ENCODE measurements at places on chromosomes 2 and 18. TPM values are rescaled to one million over a fixed set of nuclear protein-coding genes. Genes with fewer than 3 reads are reported as not detected.

SAG gene
- not detected for total RNA-seq

ODC1 gene
- total RNA-seq: 191 TPM

NEDD4L gene
- total RNA-seq: 21.1 TPM

CROCC2 gene
- not detected for total RNA-seq

DNA sequence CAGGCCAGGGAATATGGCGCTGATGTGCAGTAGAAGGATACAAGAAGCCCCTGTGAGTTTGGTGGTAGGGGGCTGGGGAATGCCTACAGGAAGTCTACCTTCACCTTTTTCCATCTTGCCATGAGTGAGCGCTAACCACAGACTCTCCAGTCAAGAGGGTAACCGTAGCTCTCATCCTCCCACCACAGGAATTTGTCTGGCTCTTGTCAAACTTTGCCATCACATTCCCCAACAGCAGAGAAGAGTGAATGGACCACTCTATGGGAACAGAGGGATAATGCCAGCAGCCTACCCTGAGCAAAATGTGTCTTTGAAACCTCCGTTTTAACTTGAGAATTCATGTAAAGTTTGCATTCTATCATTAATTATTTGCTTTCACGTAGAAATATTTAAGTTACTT is 168.3 kb downstream of the NRP2 start:
- no peak for DNase-seq

DNA sequence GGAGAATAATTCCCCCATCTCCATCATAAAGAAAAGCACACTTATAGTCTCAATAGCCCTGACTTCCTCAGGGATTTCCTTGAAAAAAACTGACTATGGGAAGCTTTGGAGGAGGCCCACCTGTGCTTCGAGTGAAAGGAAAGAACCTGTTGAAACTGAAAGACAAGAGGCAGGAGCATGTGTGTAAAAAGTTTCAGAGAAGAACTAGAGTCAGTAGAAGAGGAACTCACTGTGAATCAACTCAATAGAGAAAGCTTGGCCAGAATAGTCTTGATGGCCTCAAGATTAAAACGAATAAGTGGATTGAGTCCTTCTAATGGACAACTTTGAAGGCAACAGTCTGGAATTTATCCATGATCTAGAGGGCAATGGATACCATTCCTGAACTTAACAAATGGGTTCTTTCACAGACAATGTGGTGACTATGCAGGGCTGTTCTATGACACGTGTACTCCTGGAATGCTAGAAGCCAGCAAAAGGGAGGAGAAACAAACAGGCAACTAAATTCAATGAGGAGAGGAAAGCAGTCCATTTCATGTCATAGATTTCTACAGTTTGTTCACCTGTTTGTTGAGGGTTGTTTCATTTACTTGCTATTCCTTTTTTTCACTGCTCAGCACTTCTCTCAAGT is 442.3 kb downstream of the GRB14 start:
- DNase-seq: no peak

DNA sequence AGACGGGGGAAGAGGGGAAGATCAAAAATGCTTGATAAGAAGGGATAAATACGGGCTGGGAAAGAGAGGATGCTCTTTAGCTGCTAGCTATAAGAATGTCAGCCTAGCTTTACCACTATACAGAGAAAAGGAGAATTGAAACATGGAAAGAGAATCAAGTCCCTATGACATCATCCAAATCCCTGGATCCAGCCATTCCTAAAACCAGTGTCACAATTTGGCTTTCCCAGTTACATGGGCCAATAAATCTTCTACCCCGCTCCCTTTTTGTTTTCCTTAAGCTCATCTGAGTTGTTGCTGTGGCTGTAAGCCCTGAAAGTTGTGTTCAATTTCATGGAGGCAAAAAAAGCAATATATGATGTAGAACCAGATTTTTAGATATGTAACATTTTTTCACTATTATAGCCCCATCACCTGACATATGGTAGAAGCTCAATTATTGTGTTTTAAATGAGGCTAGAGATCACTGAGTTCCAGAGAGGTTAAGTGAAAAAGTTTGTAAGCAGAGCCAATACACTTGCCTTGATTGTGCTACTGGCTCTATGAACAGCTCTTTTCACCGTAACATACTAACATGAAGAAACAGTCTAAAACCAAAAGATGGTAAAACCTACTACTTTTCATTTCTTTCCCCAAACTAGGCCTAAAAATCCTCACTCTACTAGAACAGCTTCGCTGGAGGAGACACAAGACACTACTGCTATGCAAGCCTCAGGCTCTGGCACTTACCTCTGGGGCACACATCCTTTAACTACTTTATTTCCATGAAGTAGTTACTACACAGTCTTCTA is 4.3 kb downstream of the HNRNPLL start:
- DNase-seq: no peak

DNA sequence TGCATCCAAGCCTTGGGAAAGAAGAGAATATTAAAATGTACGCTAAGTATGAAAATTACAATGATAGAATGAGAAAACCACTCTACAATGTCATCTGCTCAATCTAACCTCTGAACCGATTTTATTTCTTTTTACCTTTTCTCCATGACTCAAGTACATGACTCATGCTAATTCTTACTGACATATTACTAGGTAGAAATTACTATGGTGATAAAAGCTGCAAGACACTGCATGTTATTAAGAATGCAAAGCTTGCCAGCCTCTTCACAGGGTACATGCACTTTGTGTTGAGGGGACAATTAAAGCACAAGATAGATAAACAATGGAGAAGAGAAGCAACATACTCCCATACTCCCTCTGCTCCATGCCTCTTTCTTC is 20.7 kb downstream of the SFT2D3 start:
- DNase-seq: no peak

DNA sequence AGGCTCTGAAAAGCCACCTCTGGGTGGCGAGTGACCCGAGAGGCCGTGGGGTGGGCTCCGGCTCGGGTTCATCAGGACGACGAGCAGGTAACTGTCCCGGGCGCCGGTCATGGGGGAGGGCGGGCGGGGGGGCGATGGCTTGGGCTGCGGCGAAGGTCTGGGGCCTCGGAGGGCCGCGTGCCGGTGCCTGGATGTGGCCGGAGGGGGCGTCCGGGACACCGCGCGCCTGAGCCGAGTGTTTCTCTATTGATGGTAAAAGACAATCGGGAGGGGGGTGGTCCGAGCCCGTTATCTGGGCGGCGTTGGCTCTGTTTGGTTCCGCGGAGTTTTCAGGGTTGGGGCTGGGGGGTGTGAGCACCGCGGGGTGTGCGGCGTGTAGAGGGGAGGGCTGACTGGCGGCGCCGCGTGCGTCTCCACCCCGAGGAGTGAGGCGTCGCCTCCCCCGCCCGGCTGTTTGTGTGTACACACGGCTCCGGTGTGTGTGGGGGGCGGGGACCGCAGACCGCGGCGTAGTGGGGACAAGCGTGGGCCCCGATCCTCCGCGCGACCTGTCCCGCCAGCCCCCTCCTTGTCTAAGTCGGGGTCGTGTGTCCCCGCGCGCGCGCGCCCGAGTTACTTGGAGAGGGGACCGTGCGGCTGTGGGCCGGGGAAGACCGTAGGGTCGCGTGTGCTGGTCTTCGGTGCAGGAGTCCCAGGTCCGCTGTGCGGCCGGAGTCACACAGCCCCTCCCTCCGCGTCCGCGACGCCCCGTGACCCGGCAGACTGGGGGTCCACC is 1.6 kb downstream of the CTIF start:
- DNase-seq: no peak

- DNase-seq: no peak
Measured at GRCh38 chr2:232296776-232297525, 81.6 kb upstream of the ALPP start.

UGT1A4 gene
- not detected for total RNA-seq

DNA sequence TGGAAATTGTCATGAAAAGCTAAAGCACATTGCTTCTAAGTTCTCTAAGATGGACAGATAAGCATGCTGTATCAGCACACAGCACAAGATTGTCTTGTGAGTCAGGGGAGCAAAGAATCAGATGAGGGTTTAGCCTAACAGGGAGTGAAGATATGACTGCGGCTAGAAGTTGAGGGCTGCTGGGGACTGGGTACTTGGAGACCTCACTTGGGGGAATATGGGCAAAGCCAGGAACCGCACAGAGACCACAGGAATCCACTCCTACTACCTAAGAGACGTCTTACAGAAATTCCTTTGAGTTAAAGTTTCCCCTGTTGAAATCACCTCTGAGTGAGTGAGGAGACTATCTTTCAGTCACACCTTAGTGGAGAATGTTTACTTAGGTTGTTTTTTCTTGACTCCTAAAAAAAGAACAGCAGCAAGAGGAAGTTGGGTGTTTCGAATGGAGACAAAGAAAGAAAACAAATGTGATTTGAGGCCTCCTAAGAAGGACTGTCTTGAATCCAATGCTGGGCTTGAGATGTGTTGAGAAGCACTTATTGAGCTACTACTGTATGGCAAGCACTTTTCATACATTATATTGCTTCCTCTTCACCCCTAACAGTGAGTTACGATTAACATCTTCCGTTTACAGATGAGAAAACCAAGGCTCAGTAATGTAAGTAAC is 100.7 kb downstream of the ANKRD44 start:
- no peak for DNase-seq

DNA sequence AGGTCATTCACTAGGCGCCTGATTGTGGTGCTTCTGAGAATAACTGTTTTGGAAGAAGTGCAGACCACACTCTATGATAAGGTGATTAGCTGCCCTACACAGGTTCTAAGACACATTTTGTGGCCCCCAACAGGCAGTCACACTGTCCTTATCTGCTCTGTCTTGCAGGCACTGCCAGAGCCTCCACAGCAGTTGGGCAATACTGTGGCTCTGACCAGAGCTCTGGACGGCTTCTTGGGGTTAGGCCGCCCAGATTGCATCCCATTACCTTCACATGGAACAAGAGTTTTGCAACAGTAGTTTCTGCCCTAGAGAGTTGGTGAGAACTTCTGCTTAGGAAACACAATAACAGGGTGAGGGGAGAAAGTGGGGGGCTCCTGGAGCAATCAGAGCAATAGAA is 22.7 kb downstream of the RUFY4 start:
- DNase-seq: no peak

CD8B2 gene
- total RNA-seq: not detected

RNU2-63P gene
- 66.2 TPM for total RNA-seq

UGT1A9 gene
- total RNA-seq: not detected

BOLL gene
- not detected for total RNA-seq

DNA sequence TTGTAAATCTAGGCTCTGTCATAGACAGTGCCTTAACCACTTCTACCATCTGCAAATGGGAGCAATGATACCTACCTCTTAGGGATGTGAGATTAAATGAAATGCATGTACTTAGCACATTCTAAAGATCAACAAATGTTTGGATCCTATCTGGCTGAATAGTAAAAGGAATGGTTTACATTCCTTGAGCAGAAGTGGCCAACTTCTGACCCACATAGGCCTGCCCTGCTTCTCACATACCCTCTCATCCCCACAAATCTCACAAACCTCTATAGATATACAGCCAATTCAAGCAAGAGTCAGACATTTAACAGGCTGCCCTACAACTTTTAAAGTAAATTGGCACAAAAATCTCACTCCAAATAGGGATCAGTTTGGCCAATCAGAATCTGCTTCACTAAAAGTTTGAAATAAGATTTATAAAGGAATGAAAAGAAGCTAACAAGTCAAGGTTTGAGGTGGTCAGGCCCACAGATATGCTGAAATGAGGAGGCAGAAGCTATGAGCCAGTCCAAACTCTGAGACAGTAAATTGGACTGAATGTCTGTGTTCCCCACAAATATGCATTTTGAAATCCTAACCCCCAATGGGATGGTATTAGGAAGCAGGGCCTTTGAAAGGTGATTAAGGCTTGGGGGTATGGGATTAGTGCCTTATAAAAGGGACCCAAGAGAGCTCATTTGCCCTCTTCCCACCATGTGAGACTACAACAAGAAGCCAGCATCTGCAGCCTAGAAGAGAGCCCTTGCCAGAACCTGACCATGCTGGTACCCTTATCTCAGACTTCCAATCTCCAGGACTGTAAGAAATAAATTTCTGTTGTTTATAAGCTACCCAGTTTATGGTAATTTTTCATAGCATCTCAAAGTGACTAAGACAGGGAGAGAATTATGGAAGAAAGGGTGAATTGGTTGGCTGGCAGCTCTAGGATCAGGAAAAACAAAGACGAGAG is 227.8 kb upstream of the RBMS1 start:
- DNase-seq: no peak

DNA sequence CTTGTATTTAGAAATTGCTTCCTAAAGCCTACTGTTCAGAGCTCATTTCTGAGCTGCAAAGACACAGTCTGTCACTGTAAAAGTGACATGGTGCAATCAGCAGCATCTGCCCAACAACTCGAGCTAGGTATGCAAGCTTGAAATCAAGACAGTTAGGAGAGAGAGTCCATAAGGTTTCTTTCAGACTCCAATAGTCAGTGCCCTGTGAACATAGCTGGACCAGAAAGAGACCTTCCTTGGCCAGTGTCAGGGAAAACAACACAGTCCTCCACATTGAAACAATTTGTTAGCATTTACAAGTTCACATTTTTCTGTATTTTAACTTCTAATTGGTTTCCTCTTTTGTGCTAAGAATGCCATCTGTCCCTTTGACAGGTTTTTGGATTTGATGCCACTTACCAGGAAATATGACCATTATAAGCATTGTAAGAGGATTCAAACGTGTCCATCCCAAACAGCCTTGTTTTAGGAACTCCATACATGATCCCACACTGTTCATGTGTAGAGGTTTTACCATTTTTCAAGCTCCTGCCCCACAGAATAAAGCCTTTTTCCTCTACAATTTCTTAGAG is 8.9 kb upstream of the MYCN start:
- no peak for DNase-seq

CYP27A1 gene
- total RNA-seq: 10.9 TPM

- DNase-seq: no peak
Measured at GRCh38 chr18:10398571-10398970, 55.9 kb upstream of the APCDD1 start.

UGT1A5 gene
- not detected for total RNA-seq

GRCh38 chr2:241926541-241927311 is 57.2 kb downstream of the RTP5 start:
- DNase-seq: no peak

MTA3 gene
- total RNA-seq: 24.0 TPM

NPHP1 gene
- total RNA-seq: 2.7 TPM

RBBP8 gene
- total RNA-seq: 15.2 TPM

GRCh38 chr18:74571895-74572680 is 25.6 kb upstream of the ZNF407 start:
- no peak for DNase-seq

DNA sequence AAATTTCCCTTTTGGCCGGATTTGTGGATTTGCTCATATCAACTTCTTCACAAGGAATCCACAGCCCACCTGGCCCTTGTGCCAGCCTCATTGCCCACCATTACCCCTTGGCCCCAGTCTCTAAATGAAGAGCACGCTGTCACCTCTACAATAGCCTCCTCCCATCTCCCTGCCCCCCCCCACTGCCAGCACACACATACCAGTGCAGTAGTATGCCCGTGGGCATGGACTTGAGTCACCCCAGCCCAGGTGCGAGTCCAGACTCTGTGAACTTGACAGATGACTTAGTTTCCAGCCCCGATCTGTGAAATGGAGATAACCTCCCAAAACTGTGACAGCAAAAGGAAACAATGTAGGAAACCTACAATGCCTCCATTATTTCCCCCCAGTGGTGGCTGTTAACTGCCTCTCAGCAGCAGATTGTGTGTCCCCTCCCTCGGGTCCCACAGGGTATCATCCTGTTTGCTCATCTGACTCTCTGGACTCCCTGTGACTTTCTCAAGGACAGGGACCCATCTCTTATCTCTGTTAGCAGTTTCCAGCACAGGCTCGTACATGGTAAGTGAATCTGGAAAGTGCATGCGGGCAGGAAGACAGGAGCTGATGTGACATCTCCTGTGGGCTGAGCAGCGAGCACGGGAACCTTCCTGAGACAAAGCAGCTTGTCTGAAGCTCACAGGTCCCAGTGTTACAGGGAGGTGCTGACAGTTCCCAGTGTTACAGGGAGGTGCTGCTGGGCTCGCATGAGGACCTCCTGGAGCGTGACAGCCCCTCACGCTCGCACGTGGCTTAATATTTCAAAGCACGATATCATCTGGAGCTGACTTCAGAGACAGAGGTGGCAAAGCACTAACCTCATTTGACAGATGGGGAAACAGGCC is 4.2 kb upstream of the TMEM185B start:
- DNase-seq: no peak

All from pulmonary artery endothelial cell (primary cell).